ENCODE measurements at places on chromosomes 7 and 10.
A peak's percentile ranks its signal among the peaks of the same experiment; 100 is the strongest.

- DNase-seq: no peak
These were observed 187.9 kb downstream of the DIP2C start for GRCh38 chr10:501596-501995.

GRCh38 chr7:42946627-42946950, 14.4 kb downstream of the MRPL32 start:
- DNase-seq: no peak

- DNase-seq: no peak
These were observed 2.4 kb upstream of the ADARB2 start for GRCh38 chr10:1739751-1740150.

- no peak for DNase-seq
These were observed 17.0 kb downstream of the CDK14 start for GRCh38 chr7:90613088-90613498.

- no peak for DNase-seq
These were observed 31.9 kb downstream of the NKX6-2 start for GRCh38 chr10:132754071-132754470.

DNA sequence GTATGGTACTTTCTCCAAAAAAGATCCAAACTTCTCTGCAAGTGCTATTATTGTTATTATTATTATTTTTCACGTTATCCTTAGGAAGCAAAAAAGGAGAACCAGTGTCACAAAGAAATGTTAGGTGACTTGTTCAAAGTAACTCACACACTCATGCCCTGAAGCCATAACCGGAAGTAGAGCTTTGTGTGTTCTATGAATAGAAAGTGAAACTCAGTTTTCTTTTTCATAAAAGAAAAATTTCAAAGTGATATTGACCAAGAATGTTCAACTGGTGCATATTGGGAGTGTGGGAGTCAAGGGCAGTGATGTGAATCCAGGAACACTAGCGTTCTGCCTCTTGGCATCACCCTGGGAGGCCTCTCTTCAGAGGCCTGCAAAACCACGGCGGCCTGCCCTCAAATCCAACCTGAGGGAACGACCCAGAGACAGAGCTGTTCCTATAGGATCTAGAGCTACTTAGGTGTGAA, 106.1 kb downstream of the PRKCQ start:
- DNase-seq: peak; percentile 29

- no peak for DNase-seq
These were observed 684.3 kb upstream of the NRP1 start for GRCh38 chr10:34018784-34019183.

DNA sequence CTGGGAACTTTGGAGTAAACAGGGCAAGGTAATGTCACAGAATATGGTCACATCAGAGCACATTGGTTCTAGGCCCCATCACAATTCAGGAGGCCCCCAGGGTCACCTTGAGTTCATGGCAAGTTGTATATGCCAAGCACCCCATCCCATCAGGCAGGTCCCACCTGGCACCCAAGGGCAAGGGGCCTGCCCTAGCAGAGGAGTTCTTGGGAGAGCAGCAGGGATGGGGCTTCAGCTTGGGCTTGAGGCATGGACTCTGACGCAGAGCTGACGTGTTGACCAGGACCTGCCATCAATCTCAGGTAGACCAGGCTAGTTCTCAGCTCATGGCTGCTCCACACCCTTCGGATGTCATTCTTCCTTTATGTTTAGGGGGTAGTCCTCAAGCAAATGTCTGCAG, 20.9 kb downstream of the PLAC9 start:
- no peak for DNase-seq

- no peak for DNase-seq
These were observed 274.6 kb downstream of the PARD3 start for GRCh38 chr10:34540492-34540891.

- no peak for DNase-seq
These were observed 137.6 kb downstream of the ZNF467 start for GRCh38 chr7:149635561-149636329.

GRCh38 chr10:127971963-127972615, 65.2 kb downstream of the PTPRE start:
- no peak for DNase-seq

- DNase-seq: no peak
These were observed 29.4 kb upstream of the PNLIPRP3 start for GRCh38 chr10:116398224-116398623.

- no peak for DNase-seq
These were observed 27.1 kb upstream of the LBX1 start for GRCh38 chr10:101256387-101256786.

DNA sequence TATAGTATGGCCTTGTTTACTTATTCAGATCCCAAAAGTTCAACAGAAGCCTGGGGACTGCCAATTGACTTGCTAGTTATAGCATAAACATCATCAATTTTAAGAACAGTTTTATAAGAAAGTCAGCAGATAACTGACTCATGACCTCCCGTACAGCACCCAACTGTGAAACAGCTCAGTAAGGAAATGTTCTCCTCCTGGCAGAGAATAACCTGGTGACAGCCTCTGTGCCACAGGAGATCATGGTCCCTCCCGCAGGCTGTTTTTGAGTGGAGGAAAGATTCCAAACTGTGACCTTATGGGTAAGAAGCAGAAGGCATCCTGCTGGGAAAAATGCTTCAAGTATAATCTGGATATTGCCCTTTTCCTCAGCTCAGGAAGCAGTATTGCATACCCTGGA, 182.5 kb downstream of the SEMA3D start:
- no peak for DNase-seq

- peak; percentile 70 for DNase-seq
These were observed 87.7 kb upstream of the PRKCQ start for GRCh38 chr10:6667679-6668270.

Measured in lung microvascular endothelial cell (primary cell).